ENCODE measurements at places on chromosomes 5 and 9.

- no peak for DNase-seq
These were observed 78.2 kb downstream of the C9orf50 start for GRCh38 chr9:129542741-129543140.

DNA sequence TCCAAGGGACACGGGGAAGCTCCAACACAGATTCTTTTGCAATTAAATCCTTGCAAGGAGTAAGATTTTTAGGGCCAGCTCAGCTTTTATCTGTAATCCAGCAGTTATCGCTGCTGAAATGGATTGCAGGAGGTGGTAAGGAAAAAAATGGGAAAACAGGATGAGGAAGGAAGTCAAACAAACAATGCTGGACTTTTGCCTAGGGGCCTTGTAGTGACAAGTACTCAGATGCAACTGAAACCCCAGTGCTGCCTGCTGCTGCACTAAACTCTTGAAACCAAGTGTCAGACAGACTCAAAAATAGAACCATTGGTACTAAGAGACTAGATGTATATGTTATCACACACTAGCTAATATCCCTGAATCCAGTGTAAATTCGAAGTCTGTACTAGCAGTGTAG lies 309.2 kb downstream of the CTNND2 start:
- DNase-seq: no peak

GRCh38 chr9:124699575-124699974 lies 71.5 kb downstream of the NR6A1 start:
- no peak for DNase-seq

DNA sequence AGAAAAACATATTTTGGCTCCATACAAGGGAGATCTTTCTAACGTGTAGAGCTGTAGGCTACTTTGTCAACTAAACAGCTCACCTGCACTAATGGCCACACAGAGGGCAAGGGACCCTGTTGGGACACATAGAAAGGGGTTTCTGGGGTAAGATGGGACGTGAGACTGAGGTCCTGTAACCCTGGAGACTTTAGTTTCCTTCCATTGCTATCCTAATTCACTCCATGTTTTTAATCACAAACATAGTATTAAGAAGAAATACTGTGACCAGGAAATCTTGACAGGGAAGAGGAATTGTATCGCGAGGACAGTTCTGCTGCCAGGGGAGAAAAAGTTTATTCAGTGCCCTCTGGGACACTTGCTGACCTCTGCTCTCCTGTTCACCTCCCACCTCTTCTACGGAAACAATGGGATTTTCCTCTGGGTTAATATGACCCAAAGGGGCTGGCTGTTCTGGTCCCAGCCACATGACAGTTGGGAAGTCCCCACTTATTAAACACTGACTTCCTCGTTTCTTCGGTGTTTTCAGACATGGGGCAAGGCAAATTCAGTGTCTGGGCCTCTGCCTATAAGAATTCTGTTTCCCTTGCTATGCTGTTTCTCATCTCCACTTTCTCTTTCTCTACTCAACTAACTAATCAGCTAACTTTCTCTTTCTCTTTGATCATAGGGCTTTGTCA lies 106.9 kb upstream of the SEMA6A start:
- DNase-seq: peak; percentile 50

GRCh38 chr9:134899818-134900217 lies 17.9 kb downstream of the FCN1 start:
- no peak for DNase-seq

- DNase-seq: no peak
These were observed 58.9 kb downstream of the AUH start for GRCh38 chr9:91302831-91303230.

DNA sequence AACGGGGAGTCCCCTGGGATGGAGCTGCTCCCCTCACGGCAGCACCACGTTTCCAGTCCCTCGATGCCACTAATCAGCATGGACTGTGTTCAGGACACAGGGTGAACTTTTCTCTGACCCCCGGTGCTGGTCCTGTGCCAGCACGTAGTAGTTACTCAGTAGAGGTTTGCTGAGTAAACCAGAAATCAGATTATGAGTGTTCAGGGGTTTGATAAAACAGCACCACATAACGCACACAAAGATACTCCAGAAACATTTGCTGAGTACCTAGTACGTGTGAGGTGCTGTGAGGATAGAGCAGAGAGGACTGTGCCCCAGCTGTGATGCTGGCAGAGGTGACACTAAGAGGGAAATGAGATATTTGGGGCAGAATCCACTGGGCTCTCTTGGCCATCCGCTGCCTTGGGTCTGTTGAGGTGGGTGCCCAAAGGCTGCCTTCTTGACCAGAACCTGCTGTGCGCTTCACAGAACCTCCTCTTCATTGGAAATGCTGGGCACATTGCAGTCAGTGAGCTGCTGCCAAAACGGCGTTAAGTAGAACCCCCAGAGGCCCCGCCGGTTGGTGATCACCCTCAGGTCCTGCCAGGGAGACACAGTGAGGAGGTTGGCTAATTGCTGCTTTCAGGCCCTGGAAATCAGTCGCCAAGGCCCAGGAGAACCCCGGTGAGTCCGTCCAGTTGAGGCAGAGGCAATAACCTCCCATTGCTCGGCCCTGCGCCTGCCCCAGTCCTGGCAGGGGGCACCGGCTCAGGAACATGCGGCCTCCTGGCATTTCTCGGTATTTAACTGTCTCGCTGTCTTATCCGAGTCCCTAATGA lies 49.4 kb downstream of the NEURL1B start:
- DNase-seq: no peak

DNA sequence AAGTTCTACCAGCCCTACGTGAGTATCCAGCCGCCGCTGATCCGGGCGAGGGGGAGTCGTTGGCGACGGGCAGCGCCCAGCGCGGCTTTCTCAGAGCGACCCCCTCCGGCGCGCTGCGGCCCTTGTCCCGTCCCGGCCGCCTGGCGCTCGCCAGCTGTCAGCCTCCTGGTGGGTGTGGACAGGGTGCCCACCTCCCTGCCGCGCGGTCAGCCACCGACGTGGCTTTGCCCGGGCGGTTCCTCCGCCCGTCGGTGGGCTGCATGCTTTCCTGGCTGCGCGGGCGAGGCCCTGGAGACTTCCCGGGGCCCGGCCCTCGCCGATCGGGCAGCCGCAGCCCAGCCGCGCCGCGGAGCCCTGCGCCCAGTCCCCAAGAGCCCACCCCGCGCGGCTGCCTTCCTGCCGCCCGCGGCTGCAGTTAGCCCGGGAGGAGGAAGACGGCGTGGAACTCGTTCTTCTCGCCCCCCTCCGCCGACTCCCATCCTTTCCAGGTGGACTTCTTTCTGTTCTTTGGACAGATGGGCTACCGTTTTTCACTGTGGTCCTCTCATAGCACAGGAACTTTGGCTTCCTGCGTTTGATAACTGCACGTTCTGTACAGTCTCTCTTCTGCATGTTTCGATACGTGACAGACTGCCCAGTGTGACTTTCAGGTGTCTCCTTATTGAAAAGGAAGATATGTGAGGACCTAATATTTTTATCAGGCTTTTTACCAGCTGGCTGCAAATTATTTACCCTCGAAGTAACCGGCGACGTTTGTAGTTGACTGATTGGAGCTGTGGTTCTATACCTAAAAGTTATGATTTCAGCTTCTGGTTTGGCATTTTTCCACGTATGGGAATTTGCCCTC lies 577 bp downstream of the AP3S1 start:
- DNase-seq: peak; percentile 3

DNA sequence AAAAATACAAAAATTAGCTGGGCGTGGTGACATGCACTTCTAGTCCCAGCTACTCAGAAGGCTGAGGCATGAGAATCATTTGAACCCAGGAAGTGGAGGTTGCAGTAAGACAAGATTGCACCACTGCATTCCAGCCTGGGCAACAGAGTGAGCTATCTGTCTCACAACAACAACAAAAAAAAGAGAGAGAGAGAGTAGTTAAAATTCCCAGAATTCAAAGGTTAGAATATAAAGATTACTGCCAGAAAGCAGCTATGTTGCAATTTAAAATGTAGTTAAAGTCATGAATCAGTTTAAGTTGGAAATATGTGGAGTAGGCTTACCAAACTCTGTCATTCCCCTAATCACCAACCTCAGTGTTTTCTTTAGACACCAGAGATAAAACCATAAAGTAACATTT lies 58.7 kb upstream of the SUSD1 start:
- no peak for DNase-seq

- DNase-seq: peak; percentile 43
These were observed 168.6 kb downstream of the CARTPT start for GRCh38 chr5:71887680-71888079.

- no peak for DNase-seq
These were observed 283.1 kb upstream of the ADAMTSL1 start for GRCh38 chr9:18190671-18191374.

- DNase-seq: no peak
These were observed 25.6 kb downstream of the C9orf50 start for GRCh38 chr9:129595311-129595741.

DNA sequence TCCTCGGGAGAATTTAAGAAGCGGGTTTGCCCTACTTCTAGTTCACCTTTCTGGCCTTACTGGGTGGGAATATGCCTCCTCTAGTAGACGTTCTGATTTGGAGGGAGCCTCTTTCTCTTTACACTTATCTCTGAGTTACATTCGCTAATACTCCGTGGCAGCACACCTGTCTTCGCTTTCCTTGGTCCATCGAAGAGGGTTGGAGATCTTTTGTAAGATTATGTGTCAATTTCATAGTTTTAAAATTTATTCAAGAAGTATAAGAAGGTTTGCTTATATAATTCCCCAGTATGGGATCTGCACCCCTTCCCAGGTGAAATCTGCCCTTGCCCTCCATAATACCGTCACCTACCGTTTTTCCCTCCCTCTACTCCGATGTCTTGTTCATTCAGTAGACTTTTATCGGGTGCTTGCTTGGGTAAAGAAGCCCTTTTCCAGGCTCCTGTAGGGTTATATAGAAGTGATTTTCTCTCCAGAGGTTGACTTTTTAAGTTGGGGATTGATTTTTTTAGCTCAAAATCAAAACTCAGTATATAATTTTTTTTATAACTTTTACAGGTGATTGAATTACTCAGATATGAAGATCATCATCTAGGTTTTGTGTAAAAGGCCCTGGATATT lies 1.1 kb downstream of the GPBP1 start:
- no peak for DNase-seq

- DNase-seq: no peak
These were observed 55.7 kb upstream of the CARTPT start for GRCh38 chr5:71663191-71663969.

- no peak for DNase-seq
These were observed 178.8 kb downstream of the TMEM161B start for GRCh38 chr5:88089719-88090390.

- no peak for DNase-seq
These were observed 133.9 kb downstream of the GIN1 start for GRCh38 chr5:102986074-102986473.

- no peak for DNase-seq
These were observed 119.2 kb downstream of the DAB2IP start for GRCh38 chr9:121770415-121771273.

GRCh38 chr9:132927704-132928103 lies 16.7 kb downstream of the TSC1 start:
- no peak for DNase-seq

GRCh38 chr9:12681620-12682019 lies 11.6 kb upstream of the TYRP1 start:
- no peak for DNase-seq

GRCh38 chr9:98303633-98304125 lies 48.2 kb upstream of the TBC1D2 start:
- no peak for DNase-seq

GRCh38 chr5:114335391-114335790 lies 26.5 kb upstream of the KCNN2 start:
- no peak for DNase-seq

DNA sequence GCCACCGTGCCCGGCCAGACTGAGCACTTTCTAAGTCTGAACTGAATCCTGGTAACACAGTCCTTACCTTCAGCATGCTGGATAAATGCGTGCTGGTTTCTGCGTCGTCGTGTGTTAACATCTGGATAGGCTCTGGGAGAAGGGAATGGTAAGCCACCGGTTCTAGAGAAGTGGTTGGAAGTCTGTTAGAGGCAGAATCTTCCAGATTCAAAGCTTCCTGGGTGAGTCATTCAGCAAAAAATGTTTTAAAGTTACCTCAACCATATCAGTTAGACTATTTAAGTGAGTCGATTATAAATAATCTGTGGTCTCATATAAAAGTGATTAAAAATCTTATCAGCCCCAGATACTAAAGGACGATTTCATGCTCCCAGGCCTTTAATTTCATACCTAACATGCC lies 256.5 kb upstream of the NFIL3 start:
- no peak for DNase-seq

- no peak for DNase-seq
These were observed 232.2 kb upstream of the SEMA6A start for GRCh38 chr5:116806836-116807235.

DNA sequence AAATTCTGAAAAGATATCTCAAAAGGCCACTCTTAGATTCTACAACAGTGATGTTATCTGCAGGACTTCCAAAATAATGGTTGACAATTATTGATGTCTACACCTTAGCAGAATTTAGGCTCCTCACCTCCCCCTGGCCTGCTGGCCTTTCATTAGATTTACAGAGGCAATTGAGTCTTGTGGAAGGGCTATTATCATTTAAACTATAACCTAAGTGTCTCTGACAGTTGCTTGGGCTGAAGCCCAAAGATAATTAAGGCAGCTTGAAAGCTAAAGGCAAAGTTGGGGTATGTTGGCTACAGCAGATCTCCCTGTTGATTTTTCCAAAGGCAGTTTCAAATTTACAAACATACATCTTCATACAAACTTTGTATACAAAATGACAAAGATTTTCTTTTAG lies 912.3 kb downstream of the TAF11L14 start:
- DNase-seq: no peak

DNA sequence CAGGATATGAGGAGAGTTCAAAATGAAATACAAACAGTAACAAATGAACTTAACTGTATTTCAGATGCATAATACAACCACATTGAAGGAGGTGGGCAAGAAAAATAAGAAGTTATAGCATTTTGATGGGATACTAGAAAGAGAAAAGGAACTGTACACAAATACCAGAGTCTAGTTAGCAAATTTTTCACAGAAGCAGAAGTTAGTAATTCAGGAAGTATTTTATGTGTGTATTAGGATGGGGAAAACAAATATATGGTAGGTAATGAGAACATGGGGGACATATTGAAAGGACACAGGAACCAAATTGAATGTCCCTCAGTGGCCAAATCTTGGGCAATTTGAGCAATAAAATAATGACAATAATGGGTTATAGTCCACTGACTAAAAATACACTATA lies 18.4 kb downstream of the GM2A start:
- no peak for DNase-seq

GRCh38 chr5:168328814-168329213 lies 37.4 kb downstream of the WWC1 start:
- DNase-seq: no peak

DNA sequence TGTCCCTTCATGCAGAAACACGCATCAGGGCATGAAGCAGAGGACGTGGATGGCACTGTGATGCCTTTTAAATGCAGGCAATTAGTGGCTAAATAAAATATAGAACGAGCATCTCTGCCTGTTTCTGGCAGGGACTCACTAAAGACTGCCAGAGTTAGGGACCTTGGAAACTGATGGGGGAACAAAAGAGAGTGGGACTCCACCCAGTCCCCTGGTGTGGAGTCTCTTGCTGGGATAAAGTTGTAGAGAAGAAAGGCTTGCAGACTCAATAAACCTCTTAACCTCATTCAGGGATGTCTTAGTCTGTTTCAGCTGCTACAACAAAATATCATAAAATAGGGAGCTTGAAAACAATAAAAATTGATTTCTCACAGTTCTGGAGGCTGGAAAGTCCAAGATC lies 87.6 kb upstream of the ARAP3 start:
- no peak for DNase-seq

- no peak for DNase-seq
These were observed 133.1 kb upstream of the FBXL7 start for GRCh38 chr5:15366676-15367391.
